ENCODE measurements at places on chromosomes 12 and 14. TPM values are rescaled to one million over a fixed set of nuclear protein-coding genes. Genes with fewer than 3 reads are reported as not detected.

DNA sequence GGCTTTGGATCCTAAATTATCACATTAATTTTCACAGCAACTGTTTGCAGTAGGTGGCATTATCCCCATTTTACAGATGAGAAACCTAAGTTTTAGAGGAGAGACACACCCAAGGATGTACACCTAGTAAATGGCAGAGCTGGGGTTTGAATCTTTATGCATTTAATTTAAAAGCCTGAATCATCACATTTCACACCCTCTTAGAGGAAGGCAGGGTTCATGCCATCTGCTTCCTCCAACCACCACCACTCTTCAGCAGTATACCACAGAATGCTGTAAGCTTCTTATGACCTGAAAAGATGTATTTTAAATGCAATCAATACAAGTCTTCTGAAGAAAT, 90.3 kb downstream of the CRADD start:
- no peak for DNase-seq

GRCh38 chr12:53530920-53531319, 23.6 kb upstream of the NPFF start:
- DNase-seq = no peak

- no peak for DNase-seq
Measured at GRCh38 chr14:31283578-31284252, 76.1 kb upstream of the HECTD1 start.

GRCh38 chr14:100312877-100313400, 6.7 kb upstream of the SLC25A29 start:
- DNase-seq = no peak

Gene MUCL1
- total RNA-seq = not detected

Gene USP44
- total RNA-seq = 1.3 TPM

Gene NANOG
- 0.63 TPM for total RNA-seq

Gene FOXN4
- not detected for total RNA-seq

Measured in omental fat pad (tissue), 4 donors.